ENCODE measurements at places on chromosomes 1 and 21.

- DNase-seq: no peak
Measured at GRCh38 chr1:66931590-66931989, 6.8 kb downstream of the MIER1 start.

DNA sequence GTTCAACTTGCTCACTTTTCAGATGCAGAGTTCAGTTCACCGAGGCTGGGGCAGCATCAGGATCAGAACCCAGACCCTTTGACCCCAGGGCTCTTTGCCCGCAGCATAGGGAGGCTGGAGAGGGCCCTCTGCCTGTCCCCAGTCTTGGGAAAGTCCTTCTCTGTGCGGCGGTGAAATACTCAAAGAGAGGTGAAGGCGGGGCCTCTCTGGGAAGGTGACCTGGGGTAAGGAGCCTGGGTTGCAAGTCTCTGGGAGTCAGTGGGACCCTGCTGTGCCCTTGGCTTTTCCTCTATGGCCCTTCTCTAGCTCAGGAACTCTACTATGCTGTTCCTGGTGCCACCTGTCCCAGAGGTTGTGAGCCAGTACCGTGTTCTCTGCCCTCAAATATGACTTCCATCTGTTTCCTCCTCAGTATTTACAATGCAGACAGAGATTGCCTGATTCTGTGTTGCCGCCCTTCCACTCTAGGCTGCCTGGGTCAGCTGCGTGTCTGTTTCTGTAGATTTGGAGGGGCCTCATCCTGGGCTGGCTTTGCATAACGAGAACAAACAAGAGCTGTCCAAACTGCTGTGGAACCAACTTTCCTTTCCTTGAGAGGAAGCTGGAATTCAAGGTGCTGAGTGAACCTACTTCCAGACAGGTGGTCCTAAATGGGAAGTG lies 18.7 kb upstream of the ZBTB21 start:
- no peak for DNase-seq

DNA sequence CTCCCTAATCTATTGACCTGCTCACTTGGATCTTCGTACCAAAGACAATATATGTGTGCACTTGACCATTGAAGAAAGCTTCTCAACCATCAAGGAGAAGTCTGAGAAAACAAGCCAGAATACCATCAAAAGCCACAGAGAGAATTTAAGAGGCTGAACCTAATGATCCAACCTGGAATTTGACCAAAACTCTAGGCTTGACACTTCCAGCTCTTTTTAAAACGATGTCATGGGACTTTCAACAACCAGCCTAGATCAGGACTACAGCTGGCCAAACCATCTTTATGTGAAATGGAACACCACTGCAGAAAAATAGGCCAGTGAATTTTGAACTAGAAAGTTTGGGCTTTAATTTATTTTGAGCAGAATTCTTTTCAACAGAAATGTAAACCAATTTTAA lies 444.4 kb downstream of the LTN1 start:
- no peak for DNase-seq

DNA sequence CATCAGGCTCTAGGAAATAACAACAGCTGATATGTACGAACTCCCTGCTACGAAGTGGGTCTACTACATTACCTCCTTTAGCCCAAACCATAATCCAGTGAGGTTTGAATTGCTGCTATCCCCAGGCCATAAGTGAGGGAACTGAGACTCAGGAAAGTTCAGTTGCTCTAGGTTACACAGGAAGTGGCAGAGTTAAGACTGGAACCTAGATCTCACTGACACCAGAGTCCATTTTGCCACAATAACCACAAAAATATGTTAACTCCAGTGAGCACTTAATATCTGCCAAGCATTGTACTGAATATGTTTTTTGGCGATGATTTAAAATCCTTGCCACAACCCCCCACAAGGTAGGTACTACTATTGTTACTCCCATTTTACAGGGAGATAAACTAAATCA lies 8.9 kb upstream of the TADA1 start:
- DNase-seq: no peak

- DNase-seq: no peak
Measured at GRCh38 chr1:199878823-199879222, 148.7 kb upstream of the NR5A2 start.

DNA sequence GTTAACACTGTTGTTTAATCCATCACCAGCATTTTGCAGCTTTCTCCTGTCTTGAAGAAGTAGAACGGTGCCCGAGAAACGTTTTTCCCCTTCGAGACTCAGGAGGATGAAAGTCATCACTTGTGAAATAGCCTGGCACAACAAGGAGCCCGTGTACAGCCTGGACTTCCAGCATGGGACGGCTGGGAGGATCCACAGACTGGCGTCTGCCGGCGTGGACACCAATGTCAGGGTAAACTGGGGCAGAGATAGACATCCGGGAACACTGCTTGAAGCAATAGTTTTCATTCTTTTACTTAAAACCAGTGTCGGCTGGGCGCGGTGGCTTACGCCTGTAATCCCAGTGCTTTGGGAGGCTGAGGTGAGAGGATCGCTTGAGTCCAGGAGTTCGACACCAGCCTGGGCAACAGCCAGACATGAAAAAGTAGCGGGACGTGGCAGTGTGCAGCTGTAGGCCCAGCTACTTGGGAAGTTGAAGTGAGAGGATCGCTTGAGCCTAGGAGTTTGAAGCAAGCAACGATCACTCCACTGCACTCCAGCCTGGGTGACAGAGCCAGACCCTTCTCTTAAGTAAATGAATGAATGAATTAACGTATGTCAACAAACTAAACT lies 945 bp downstream of the CHAF1B start:
- DNase-seq: no peak

- DNase-seq: no peak
Measured at GRCh38 chr1:246773213-246773641, 49.0 kb downstream of the SCCPDH start.

GRCh38 chr1:155313261-155313660 lies 4.6 kb downstream of the FDPS start:
- no peak for DNase-seq

GRCh38 chr1:60041783-60042182 lies 31.8 kb downstream of the C1orf87 start:
- no peak for DNase-seq

DNA sequence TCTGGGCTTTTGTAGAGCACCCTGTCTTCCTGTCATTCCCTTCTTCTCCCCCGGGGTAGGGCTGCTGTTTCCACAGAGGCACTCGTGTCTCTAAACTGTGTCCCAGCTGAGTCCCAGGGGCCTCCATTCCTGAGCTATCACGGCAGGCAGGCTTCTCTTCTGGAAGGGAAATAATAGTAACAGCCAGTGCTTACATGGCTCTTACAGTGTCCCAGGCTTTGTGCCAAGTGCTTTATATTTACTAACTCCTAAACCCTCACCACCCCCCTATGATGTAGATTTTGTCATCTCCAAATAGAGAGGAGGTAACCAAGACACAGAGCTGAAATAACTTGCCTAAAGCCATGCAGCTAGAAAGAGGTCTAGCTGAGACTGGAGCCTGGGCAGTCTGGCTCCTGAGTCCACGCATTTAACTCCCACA lies 1.4 kb upstream of the CELF3 start:
- no peak for DNase-seq

DNA sequence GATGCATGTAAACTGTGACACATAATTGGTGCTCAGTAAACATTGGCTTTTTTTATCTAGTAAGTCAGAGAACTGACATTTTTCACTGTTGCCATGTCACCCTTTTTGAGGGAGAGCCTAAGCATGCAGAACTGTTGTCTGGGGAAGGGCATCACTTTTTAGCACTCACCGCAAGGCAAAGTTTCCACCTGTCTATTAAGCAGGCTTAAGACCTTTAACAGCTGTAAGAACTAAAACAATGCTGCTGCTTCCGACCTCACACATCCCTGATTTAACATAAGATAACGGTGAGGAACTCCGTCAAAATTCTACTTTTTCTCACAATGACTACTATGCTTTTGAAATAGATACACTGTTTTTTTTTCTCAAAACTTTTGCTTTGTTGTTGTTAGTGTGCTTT lies 554.8 kb downstream of the NUF2 start:
- no peak for DNase-seq

- peak; percentile 33 for DNase-seq
Measured at GRCh38 chr1:203038891-203039608, 12.8 kb downstream of the PPFIA4 start.

DNA sequence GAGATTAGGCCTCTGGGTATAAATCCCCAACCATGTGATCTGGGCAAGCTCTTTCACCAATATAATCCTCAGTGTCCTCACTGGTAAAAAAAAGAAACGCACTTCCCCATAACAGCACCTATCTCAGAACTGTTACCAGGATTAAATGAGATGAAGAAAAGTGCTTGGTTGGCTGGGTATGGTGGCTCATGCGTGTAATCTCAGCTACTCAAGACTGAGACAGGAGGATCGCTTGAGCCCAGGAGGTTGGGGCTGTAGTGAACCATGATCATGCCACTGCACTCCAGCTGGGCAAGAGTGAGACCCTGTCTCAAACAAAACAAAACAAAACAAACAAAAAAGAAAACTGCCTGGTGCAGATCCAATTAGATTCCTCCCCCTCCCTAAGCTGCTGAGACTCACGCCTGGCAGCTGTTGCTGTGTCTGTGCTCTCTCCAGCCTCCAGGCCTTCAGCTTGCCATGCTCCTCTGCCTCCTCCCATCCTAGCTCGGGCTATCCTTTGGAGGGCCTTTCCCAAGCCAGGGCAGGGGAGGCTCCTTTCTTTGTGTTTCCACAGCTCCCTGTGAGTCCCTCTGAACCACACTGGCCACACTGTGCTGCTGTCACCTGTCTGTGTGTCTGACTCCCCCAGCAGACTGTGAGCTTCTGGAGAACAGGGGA lies 19.0 kb downstream of the CYB5RL start:
- DNase-seq: no peak

DNA sequence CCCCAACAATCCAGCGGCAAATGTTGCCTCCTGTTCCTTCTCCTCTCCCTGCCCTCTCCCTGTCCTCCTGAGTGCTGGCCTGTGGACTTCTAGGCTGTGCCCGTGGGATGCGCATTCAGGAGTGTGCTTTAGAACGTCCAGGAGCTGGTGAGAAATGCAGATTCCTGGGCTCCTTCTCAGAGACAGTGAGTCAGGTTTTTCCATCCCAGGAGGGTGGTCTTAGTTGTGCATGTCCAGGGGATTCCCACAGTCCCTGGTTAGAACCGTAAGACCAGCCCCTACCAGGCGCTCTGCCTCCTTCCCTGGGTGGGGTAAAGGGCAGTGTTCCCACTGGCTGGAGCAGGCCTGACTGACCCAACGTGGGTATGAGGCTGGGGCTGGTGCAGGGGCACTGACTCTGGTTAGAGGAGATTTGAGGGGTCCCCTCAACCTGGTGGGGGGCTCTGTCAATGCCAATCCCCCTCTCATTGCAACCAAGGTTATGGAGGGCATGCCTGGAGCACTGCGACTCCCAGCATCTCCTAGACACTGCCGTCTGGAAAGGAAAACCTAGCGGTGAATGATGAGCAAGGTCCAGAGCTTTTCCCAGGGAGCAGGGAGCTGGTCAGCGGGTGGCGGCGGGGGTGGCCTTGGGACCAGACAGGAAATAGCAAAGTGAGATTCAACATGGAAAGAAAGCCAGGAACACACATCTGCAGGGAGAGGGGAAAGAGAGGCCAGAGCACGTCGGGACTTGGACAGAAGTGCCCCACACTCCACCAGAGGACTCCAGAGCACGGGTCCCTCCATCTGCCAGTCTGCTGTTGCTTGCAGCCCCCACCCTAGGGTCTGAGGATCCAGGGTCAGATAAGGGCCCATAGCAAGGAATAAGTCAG lies 38.5 kb downstream of the HSPG2 start:
- DNase-seq: no peak

DNA sequence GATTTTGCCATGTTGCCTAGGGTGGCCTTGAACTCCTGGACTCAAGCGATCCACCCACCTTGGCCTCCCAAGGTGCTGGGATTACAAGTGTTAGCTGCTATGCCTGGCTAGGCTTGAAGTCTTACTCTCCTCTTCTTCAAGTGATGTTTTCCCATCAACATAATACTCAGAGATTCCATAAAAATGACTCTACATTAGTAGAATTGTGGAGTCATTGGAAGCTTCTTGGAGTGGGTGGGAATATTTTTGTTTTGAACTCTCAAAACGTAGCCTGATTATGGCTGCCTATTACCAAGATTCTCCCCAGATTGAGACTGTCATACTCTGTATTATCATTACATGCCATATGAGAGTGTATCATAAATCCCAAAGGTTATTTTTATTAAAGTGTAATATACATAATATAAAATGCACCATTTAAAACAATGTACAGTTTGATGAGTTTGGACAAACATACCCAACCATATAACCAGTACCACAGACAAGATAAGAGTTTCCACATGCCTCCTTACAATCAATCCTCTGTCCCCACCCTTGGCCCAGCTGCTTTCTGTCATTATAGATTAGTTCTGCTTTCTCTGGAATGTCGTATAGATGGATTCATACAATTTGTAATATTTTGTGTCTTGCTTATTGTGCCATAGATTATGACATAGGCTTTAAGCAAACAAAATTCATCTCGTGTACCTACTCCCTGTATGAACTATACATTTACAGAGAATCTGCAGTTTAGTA lies 8.0 kb upstream of the DNM3 start:
- DNase-seq: no peak

DNA sequence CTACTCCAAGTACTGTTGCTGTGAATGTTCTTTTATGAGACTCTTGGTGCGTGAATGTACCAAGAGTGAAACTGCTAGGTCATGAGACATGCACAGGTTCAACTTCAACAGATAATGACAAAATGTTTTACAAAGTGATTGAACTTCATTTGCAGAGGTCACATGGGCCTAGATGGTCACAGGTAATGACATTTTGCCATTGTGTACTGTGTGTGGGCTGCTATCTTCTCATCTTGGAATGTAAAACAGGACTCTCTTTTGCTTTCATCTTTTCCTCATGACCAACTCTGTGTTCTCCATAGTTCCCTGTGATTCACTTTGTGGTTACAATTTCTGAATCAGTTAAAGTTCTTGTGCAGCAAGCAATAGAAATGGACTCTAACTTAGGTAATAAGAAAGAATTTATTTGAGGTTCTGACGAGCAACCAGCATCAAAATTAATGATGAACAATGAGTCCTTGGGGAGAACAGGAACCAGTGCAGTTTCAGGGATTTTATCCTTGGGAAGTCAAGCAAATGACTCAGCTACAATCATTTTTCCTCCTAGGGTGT lies 16.2 kb upstream of the TSNAX start:
- DNase-seq: no peak

DNA sequence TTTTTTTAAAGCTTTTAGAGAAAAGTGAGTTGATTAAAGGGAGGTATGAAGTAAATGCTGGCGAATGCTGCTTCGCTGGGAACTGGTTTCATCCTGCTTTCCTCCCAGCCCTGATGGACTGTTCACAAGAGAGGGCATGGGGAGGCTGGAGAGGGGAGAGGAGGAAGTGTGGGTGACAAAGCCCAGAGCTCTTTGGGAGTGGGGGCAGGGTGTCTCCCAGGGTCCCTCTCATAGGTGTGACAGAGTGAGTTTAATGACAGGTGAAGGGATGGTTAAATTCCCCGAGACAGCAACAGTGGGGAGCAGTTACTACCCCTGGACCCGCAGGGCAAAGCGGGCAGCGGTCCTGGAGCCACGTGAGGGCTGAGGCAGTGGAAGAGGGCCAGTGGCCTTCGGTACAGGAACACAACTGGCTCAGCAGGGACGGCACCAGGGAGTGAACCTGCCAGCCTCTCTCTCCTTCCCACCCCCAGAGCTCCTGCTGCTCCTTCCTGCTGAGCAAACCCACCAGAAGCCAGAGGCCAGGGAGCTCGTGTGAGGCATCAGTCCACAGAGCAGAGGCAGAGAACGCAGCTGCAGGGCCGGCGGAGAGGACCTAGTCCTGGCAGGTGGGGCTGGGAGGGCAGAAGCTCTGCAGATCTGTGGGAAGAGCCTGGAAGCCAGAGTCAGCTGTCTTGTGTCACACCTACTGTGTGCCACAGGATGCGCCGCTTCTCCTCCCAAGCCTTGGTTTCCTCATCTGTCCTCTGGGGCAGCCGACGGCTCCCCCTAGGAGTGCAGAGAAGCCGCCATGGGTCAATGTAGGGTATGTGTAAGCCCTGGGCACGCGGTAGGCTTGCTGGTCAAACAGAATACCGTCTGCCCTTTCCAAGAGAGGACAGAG lies 20.9 kb upstream of the LRP8 start:
- DNase-seq: no peak
